ENCODE measurements at places on chromosomes 2 and 18.

GRCh38 chr2:119431976-119432850, 559 bp downstream of the TMEM37 start:
- DNase-seq, result no peak

DNA sequence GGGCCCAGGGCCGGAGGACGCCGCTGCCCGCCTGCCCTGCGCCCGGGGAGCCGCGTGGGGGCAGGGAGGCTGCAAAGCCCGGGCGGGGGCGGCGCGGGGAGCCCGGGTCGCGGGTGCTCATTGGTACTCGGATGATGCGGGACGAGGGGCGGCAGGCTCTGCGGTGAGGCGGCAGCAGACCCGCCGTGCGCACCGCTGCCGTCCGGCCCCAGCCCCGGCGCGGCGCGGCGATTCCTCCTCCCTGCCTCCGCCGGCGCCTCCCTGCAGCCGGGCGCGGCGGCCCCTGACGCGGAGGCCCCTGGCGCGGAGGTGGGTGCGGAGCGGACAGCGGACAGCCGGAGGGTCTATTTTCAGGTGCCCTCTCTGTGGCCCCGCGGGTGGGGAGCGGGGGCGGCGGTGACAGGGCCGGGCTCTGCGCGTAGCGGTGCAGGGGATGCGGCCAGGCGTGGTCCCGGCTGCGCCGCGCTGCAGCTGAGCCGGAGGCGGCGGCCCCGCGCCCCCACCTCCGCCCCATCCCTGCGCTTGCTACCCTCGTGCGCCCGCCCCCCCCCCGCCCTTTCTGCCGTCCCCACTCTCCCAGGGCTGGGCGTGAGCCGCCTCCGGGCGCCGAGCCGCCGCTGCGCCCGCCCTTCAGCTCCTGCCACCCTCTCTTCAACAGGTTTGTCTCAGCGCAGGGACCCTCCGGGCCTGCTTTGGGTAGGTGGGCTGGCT, 640 bp downstream of the SPTBN1 start:
- no peak for DNase-seq

GRCh38 chr18:74806073-74806472, 208.4 kb downstream of the ZNF407 start:
- no peak for DNase-seq

DNA sequence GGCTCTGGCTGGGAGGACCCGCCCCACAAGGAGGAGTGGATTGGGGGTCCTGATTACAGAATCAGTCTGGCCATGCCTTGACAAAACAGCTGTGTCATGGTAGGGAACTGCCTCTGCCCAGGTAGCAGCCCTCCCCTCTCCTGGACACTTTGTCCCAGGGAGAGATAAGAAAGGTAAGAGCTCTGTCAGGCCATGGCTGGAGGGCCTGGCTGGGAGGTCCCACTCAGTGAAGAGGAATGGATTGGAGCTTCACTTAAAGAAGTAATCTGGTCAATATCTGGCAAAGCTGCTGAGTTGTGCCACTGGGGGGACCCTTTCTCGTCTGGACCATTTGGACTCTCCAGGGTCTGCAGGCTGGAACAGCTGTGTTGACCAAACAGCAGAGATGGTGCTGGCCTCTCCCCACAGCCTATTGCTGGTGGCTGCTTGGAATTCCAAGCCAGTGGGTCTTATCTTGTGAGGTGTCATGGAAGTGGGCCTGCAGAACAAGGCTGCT, 75.4 kb downstream of the EPC2 start:
- DNase-seq, result no peak

- DNase-seq, result no peak
Observed at GRCh38 chr2:85194780-85195480, 61.7 kb downstream of the TCF7L1 start.

GRCh38 chr18:68494802-68495581, 219.9 kb downstream of the TMX3 start:
- DNase-seq, result no peak

DNA sequence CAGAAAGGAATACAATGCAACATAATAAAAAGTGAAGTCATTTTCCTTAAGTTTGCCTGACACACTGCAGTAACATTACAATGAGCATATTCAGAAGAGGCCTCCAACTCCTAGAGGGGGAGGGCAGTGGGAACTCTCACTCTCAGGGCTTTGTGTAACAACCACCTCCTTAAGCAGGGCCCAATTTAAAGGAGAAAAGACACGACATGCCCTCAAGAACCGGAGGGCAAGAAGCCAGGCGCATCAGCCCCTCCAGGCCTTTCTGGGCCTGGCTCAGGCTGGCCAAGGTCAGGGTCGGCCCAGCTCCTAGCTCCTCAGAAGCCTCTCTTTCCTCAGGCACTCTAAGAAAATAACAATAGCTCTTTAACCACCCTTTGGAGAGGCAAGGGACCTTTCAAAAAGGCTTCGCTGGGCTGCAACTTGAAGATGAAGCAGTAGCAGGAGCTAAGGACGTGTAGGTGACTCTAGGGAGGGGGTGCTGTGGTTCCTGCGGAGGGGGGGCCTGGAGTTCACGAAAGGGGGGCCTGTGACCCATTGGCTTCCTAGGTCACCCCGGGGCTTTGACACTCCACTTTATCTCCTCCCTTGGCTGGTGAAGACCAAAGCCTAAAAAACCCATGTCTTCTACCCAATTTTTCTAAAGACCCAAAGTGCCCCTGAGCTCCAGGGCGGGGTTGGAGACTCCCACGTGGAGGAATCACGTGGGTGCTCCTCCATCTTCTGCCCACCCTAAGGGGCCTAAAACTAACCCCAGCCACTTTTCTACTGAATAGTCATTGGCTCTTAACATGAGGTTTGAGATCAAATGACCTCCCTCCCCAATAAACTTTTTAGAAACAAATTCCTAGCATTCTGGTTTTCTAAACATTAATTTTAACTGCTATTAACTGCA, 13.3 kb downstream of the SERTAD2 start:
- DNase-seq, result no peak
